ENCODE measurements at places on chromosomes 2 and 18.

- DNase-seq: no peak
These were observed 159.8 kb upstream of the CCDC68 start for GRCh38 chr18:55119016-55119415.

GRCh38 chr2:26300234-26300925 lies 45.6 kb upstream of the SELENOI start:
- no peak for DNase-seq

- no peak for DNase-seq
These were observed 104.4 kb upstream of the STK17B start for GRCh38 chr2:196275646-196276352.

DNA sequence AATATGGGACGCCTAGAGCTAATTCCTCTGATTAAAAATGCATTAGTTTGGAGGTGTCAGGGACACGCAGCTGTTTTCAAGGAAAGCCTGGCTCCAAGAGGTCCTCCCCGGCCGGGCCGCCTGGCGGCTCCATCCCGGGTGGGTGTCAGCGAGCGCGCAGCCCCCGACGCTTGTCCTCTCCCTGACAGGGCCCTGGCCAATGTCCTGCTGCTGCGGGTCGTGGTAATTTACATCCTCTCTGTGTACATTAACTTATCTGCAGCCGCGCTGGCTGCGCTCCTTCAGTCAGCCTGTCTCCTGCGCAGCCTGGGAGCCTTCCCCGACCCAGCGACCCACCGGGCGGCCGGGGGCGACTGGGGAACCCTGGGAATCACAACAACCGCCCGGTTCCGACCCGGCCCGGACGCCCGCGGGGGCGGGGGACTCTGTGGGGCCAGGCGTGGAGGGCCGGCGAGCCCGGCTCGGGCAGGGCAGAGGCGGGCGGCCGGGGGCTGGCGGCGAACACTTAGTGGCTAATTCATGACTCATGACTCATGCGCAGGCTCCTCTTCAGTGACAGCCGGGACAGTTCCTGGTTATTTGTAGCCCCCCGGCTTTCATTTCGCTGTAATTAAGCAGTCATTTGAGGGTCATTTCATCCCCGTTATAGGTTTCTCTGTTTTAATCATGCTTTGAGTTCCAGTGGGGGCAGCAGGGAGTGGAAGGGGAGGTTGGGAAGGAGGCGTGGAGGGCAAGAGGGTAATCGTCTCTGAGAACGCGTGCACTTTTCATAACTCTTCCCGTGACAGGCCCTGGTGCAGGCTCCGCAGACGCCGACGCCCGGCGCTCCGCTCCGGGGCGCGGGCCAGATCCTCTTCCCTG lies 141.9 kb upstream of the CTAGE1 start:
- DNase-seq: no peak

DNA sequence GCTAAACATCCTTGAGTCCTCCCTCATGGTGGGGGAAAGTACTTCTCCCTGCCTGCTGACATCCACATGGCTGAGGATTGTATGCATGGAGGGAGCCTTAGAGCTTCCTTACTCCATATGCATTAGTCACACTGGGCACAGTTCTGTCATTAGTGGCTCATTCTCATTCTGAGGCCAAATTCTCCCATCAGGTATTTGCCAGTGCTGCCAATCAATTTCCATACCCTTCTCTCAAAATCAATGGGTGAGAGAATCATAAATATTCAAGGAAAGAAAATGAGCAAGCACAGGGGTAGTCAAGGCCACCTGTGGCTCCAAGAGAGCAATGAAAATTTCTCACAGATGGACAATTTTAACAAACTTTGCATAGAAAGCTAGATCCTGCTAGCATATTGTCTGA lies 422.6 kb upstream of the SETBP1 start:
- no peak for DNase-seq

DNA sequence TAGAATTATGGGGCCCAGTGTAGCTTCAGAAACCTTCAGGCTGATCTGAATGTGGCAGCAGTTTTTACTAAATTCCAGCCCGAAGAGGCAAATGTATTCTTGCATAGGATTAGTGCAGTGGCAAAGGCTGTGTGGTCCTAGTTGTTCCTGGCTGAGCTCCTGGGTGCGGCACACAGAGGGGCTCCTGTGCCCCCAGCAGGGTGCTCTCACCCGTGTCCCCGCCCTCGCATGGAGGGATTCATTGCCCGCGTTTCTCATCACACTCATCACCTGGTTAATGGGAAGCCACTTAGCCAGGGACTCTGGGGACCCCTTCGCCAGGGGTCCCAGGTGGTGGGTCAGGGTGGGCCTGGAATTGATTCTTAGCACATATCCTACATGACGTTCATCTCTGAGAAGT lies 3.9 kb downstream of the KCNG2 start:
- no peak for DNase-seq

DNA sequence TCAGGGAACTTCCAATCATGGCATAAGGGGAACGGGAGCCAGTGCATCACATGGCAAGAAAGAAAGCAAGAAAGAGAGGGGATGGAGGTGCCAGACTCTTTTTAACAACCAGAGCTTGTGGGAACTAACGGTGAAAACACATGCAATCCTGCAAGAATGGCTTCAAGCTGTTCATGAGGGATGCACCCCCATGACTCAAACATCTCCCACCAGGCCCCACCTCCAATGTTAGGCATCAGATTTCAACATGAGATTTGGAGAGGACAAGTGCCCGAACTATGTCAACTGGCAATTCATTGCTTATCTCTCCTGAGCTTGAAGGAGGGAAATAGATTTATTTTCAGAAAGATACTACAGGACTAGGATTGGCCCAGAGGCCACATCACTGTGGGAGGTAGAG lies 270.0 kb downstream of the SLC4A3 start:
- DNase-seq: no peak

GRCh38 chr2:53484531-53484930 lies 283.1 kb upstream of the CHAC2 start:
- DNase-seq: no peak

GRCh38 chr2:203590496-203590895 lies 55.4 kb upstream of the RAPH1 start:
- DNase-seq: no peak

- no peak for DNase-seq
These were observed 107.7 kb downstream of the COL6A3 start for GRCh38 chr2:237306083-237306786.

GRCh38 chr2:16277117-16277516 lies 336.8 kb downstream of the MYCN start:
- no peak for DNase-seq
